Upper lobe of right lung (tissue), 1 donor: ENCODE measurements at places on chromosomes 1 and 21. TPM values are rescaled to one million over a fixed set of nuclear protein-coding genes. Genes with fewer than 3 reads are reported as not detected.

The CNR2 gene
- 0.06 TPM for total RNA-seq

- DNase-seq: no peak
These were observed 214.7 kb upstream of the EDN2 start for GRCh38 chr1:41698916-41699860.

GRCh38 chr1:200628223-200628881 is 7.8 kb upstream of the KIF14 start:
- no peak for DNase-seq

- no peak for DNase-seq
These were observed 503.4 kb downstream of the NEGR1 start for GRCh38 chr1:71778940-71779339.

The UQCRHL gene
- 0.93 TPM for total RNA-seq

The ARID1A gene
- total RNA-seq: 64.3 TPM

DNA sequence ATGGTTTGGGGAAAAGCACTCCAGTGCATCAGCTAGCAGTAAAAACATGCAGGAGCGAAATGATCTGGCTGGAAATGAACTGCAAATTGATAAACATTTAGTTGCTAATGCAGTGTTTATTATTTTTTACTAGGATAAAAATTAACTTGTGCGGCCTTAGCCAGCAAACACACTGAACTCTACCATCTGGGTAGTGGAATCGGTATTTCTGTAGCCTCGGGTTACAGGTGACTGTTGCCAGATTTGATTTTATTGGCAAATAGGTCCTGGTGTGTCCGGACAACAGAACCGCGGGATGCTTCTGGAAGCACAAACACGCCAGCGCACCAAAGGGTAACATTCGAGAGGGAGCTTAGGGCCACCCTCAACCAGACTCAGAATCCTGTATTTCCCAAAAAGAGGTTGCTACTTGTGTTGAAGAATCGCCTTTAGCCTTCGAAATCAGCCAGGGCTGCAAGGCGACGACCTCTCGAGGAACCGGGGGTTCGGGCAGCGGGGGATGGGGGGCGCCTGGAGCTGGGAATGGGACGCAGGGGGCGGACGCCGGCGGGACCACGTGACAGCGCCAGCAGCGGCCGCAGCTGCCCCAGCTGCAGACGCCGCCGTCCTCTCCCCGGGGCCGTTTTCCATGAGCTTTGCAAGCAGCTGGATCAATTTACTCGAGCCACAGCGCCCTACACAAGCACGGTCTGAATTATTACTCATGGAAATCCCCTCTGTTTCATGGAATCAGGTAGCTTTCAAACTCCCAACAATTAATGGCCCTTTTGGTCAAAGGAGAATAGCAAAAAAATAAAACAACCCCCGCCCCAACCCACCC is 158.8 kb downstream of the TOMM20 start:
- peak; percentile 79 for DNase-seq

GRCh38 chr1:169106095-169106920 is at the start of gene ATP1B1:
TSS of gene ATP1B1 (plus strand) at chr1:169106690. CDS start at chr1:169106830, 140 bp downstream.
- DNase-seq: peak; percentile 96

The GRHL3 gene
- 0.55 TPM for total RNA-seq

DNA sequence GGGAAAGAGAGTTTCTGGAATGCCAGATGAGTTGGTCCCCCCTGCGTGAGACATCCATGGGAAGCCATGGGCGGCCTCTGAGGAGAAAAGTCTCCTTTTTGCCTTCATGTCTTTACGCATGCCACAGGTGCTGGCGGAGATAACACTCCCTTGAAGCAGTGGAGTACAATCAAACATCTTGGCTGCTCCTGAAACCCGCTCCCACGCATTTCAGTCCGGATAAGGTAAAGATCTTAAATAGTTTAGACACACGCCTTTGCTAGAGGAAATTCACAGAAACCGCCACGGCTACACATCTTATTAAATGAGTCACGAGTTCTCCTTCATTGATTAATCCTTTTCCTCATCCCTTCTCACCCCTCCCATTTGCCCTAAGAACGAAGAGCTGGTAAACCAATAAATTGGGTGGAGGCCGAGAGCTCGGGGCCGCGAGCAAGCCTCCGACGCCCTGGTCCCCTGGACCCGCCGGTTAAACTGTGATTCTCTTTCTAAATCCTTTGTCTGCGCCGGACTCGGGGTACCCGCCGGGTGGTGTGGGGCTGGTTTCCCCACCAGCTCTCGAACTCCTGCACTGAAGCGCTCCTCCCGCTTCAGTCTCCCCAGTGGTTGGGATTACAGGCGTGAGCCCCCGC is 6.6 kb upstream of the ZNF669 start:
- DNase-seq: no peak

The RNU1-4 gene
- 6,622 TPM for total RNA-seq

The RCSD1 gene
- 14.8 TPM for total RNA-seq

- DNase-seq: no peak
These were observed 44.5 kb downstream of the SLC2A1 start for GRCh38 chr1:42914092-42914627.

The LCE6A gene
- total RNA-seq: not detected

GRCh38 chr1:2985067-2985561 is 36.2 kb upstream of the ACTRT2 start:
- DNase-seq: peak; percentile 51

DNA sequence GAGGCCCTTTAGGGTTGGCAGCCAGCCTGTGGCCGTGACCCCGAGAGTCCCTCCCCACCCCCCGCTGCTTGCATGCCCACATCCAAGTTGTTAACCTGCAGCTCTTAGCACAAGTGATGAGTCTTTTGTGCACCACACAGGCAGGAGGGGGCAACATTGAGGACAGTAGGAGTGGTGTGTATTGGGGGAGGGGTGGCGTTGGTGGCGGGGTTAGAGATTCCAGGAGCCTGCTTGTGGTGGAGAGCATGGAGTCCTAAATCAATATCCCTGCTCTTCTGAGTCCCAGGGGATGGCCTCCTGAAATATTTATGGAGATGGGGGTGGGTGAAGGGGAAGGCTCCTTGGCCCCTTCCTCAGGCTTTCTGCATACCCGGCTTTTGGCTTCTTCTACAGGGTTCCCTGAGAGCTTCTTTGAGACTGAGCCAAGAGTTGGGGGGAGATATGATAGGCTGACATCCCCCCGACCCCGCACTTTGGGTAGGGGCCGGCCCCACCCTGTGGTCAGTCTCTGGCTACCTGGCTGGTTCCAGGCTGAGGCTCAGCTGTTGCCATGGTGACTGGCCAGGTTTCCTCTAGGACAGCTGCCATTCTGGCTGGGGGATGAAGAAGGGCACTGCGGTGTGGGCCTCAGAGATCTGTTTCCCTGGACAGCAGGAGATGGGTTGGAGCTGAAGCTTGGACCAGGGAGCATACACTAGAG is 5.0 kb downstream of the CHRNB2 start:
- DNase-seq: no peak

The IL12RB2 gene
- total RNA-seq: 0.87 TPM

- DNase-seq: peak; percentile 84
These were observed 126.0 kb upstream of the TMEM51 start for GRCh38 chr1:15027515-15027986.

The RGS1 gene
- 27.8 TPM for total RNA-seq

The CFHR1 gene
- not detected for total RNA-seq

DNA sequence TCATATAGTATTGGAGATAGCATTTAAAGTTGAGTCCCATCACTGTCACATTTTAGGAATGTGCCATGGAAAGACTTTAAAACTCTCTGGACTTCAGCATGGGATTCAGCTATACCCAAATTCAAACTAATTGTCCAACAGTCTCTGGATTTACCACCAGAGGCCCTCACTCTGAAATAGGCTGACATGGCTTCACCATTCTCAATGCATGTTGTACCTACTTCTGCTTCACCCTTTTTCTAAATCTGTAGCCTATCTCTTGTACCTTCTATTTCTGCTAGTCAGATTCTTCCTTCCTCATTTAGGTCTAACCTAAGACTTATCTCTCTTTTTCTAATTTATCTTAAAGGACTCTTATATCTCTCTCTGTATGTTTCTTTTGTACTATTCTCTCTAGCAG is 512.7 kb upstream of the ZRANB2 start:
- DNase-seq: no peak

GRCh38 chr1:93029317-93029716 is 49.8 kb upstream of the MTF2 start:
- no peak for DNase-seq

The S100A7 gene
- not detected for total RNA-seq

- no peak for DNase-seq
These were observed 3.0 kb downstream of the SLC27A3 start for GRCh38 chr1:153778051-153778823.

The GIPC2 gene
- total RNA-seq: 4.1 TPM

The KIF14 gene
- 0.23 TPM for total RNA-seq

DNA sequence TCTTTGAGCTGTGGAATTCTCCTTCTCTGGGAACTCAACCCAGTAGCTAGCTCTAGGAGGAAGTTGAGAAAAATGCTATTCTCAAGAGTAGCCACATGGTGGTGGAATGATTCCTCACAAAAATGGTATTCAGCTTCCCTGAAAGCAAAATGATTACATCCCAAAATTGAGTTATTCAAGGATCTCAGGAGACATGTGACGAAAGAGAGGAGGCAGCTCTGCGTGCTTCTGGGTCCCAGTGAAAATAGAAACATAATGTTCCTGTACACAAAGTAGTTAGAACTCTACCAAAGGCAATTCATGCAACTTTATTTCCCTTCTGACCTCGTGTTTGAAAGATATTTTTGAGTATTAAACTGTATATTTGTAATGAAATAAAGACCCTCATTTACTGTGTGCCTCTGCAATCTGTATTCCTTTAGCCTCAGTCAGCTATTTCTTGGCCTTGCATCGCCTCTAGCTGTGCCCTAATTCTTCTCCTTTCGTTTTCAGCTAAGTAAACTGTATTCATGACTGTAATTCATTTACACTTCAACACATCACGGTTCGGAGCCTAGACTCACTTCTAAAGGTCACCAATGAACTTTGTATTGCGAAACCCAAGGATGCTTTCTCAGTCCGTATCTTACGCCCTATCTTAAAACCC is 167.3 kb downstream of the FASLG start:
- DNase-seq: no peak
